ENCODE measurements at places on chromosomes 16 and 17.

DNA sequence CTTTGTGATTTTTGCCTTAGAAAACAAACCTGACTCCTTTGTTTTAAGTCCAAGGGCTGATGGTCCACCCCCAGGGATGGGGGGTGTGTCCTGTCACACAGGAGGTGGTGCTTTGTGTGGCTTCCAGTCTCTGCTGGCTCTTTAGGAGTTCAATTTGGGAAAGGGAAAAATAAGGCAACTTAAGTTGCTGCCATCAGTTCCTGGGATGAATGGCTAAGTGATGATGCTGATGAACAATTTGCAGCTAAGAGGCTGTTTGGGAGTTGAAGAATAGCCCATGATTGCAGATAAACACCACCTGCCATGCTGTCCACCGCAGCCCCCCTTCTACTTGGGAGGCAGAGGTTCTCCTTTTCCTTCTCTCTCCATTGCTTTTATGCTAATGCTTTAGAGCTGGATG lies 40.2 kb downstream of the ARL4D start:
- no peak for DNase-seq

GRCh38 chr17:76820561-76820960 lies 47.6 kb upstream of the MGAT5B start:
- no peak for DNase-seq

DNA sequence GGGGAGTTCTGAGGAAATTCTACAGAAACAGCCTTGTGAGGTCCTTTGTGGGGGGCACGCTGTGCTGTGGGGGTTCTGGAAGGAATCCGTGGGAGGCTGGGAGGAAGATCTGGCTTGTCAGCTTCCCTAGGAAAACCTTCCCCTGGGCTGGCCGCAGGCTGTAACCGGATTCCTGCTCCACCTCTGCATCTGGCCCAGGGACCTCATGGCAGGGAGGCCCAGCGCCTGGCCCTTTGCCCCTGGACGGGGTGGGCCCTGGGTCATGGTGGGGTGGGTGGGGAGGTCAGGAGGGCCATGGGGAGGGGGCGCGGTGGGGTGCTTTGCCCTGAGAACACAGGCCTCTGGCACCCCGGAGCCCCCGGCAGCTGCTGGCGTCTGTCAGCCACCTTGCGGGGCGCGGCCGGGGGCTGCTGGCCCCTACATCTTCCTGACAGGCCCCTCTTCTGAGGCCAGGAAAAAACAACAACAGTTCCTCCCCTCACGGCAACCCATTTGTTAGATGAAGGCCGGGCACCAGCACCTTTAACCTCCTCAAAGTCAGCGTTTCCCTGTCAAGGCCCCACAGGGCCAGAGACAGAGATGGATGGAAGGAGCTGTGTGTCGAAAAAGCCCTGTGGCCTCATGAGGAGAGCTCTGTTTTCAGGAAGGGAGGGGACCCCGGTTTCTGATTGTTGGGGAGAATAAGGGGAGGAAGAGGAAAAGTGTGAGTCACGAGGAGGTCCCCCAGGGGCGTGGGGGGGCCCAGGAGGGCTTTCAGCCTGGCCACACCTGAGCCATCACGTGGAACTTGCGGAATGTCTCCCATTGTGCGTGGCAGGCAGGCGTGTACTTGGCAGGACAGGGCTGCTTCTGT lies 3.6 kb upstream of the MEOX1 start:
- no peak for DNase-seq

DNA sequence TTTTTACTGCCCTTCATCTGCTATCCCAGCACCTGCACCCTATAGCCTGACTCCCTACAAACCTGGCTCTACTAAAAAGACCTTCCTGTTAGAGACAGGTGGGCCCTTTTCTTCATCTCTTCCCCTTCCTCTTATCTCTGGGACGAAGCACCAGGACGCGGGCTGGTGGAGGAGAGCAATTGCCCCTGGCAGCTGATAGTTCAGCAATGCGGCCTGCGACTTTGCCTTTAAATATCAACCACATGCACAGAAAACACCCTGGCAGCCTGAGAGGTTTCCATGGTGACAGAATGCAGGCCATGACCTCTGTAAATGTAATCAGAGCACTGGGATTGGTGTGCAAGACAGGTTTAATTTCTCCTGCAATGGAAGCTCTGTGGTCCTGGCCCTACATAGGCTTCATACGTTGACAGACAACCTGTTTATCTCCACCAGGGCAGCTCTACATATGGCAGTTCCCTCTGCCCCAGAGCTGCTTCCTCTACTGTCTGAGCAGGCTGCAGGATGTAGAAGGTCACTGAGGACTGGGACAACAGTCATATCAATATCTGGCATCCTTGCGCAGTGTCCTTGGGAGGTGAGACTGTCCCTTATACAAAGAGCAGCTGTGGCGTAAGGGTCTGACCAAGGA lies 10.0 kb upstream of the SKAP1 start:
- no peak for DNase-seq

- DNase-seq, result no peak
Observed at GRCh38 chr17:45121055-45121454, 11.3 kb downstream of the PLCD3 start.

DNA sequence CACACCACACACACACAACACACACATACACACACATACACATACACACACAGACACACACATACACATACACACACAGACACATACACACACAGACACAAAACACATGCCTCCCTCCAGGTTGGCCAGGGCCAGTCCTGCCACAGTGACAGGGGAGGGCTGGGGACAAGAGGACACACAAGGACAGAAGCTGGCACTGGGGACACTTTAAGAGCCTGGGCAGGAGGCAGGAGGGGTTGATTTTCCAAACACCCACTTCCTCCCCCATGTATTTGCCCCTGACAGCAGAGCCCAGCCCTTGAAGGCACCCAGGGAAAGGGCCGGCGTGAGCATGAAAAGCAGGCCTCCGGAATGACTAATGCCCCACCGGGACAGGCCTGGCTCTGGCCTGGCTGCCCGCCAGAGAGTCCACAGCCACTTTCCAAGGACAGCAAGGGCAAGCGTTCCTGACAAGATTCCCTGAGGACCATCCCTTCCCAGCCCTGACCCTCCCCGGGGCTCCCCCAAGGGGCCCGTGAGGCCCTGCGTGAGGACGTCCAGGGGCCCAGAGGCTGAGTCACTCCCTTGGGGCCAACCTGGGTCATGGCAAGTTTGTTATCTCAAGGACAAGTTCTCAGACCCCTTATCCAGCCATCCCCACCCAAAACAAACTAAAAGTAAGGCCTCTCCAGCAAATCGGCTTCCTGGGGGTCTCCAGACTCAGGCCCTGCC lies 235.6 kb downstream of the ZNF423 start:
- DNase-seq, result no peak

GRCh38 chr17:1045456-1045855 lies 48.5 kb downstream of the TIMM22 start:
- no peak for DNase-seq

GRCh38 chr17:74094651-74095050 lies 108.8 kb upstream of the RPL38 start:
- no peak for DNase-seq

DNA sequence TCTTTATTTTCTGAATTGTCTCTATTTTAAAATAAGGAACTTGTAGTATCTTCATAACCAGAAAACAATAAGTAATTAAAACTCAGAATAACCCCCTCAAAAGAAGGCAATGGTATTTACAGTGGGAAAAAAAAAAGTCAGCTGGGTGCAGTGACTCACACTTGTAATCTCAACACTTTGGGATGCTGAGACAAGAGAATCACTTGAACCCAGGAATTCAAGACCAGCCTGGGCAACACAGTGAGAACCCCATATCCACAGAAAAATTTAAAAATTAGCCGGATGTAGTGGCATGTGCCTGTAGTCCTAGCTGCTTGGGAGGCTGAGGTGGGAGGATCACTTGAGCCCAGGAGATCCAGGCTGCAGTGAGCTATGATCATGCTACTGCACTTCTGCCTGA lies 33.5 kb downstream of the ADAM11 start:
- no peak for DNase-seq

Data from NCI-H510A treated with DMSO at 0.1 percent for 48 hours (cell line).